HuH-7 (cell line): ENCODE measurements at places on chromosomes 5 and 9.

DNA sequence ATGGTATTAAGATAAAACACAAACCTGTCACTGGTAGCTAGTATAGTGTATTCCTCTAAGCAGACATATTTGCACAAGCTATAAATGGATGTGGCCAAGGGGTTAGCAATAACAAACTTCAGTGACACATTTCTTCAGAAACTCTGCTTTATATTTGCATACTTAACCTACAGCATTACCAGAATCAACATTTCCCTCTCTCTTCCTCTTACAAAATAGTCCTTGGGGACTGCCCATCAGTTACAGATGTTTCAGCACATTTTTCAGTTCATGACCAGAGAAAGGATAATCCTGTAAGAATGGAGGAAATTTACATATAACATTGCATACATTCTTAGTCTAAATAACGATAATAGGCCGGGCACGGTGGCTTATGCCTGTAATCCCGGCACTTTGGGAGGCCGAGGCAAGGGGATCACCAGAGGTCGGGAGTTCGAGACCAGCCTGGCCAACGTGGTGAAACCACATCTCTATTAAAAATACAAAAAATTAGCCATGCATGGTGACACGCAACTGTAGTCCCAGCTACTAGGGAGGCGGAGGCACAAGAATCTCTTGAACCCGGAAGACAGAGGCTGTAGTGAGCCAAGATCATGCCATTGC lies 25.3 kb upstream of the SLC1A1 start:
- no peak for DNase-seq

DNA sequence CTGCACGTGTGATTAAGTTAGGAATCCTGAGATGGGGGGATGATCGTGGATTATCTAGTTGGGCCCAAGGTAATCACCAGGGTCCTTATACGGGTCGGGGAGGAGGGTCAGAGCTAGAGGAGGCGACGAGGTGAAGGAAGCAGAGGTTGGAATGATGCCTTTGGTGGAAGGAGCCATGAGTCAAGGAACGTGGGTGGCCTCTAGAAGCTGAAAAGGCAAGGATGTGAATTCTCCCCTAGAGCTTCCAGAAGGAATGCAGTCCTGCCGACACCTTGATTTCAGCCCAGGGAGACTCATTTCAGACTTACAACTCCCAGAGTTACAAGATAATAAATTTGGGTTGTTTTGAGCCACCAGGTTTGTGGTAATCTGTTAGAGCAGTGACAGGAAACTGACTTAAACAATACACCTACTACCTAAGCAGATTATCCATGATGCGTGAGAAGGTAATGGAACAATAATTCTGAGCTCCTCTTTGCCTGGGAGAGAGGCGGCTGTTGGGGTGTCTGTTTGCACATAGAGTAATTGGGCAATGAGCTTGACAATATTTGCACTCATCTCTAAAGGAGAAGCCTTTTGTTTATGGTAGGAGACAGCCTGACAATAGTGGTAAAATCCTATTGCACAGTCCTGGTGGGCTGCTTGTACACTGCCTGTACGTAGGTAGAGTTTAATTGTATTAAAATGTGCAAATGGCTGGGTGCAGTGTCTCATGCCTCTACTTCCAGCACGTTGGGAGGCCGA lies 129.3 kb upstream of the IER5L start:
- DNase-seq, result no peak

DNA sequence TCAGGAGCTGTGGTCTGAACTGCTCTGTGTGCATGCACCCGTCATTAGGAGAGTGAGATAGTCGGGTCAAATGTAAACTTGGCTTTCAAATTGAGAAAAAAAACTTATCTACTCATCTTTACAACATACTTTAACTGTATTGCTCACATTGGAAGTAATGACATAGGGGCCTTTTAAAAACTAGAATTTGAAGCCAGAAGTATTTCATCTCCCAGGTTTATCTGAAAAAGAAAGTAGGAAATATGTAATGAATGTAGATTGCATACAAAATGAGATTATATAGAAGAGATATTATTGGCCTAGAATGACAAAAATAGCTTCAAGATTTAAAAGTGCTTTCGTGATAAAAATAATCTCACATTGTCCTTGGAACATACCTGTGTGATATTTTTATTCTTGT lies 24.3 kb downstream of the RGS7BP start:
- DNase-seq, result no peak

DNA sequence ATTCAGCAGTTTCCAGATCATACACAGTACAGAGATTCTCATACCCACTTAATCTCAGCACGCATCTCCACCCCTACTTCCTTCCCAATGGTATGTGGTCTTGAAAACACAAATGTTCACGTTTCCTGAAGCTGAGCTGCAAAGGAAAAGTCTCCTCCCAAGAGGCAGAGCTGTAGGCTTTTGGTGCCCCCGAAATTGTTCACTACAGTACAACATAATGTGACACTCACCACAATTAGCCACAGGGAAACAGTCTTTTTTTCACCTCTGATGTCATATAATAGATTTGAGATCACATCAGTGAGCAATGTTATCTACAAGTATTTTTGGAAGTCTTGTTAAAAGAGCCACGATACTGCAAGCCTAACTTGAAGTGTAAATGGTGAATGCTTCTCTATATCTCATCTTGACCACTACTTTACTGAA lies 40.2 kb downstream of the NFIB start:
- no peak for DNase-seq

DNA sequence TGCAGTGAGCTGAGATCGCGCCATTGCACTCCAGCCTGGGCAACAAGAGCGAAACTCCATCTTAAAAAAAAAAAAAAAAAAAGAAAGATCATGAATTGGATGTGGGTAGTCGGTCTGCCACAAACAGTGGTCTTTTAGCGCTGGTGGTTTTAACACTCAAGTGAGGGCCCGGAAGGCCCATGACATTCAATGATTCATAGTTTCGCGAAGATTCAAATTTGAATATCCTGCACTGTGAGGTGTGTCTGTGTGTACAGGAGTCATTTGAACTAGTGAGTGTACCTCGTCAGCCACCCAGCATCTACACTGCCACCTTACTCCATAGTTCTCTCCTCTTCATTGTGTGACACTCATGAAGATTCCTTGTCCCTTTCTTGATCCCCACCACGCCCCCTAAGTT lies 41.3 kb downstream of the CFAP77 start:
- DNase-seq, result no peak

GRCh38 chr5:112870966-112871365 lies 9.9 kb downstream of the SRP19 start:
- no peak for DNase-seq

- no peak for DNase-seq
Measured at GRCh38 chr9:16039218-16039987, 486.6 kb downstream of the CCDC171 start.

DNA sequence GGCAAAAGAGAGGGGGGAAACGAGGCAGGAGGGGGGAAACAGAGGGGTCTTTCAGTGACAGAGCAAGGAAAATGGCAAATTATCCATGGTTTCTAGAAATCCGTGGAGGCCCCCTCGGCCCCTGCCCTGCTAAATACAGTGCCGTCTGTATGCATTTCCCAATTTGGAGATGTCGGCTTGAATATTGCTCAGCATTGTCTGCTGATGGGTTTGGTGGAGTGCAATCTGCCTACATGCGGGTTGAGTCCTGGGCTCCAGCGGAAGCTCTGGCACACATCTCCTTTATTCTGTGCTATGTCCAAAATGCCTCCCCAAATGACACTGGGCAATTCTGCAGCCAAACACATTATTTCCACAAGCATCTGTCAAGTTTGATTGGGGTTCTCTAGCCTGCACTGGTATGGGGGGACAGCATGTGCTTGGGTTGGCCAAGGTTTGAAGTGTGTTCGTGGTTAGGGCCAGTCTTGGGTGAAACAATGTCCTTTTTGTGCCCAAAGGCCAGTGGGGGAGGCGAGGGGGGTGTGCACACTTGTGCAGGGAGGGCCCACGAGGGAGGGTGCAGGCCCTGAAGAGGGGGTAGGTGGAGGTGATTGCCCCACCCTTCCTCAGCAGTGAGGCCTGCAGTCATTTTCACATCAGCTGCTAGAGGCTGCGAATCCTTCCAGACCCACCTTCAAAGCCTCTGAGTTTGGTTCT lies 6.2 kb upstream of the NEUROG1 start:
- DNase-seq, result no peak

DNA sequence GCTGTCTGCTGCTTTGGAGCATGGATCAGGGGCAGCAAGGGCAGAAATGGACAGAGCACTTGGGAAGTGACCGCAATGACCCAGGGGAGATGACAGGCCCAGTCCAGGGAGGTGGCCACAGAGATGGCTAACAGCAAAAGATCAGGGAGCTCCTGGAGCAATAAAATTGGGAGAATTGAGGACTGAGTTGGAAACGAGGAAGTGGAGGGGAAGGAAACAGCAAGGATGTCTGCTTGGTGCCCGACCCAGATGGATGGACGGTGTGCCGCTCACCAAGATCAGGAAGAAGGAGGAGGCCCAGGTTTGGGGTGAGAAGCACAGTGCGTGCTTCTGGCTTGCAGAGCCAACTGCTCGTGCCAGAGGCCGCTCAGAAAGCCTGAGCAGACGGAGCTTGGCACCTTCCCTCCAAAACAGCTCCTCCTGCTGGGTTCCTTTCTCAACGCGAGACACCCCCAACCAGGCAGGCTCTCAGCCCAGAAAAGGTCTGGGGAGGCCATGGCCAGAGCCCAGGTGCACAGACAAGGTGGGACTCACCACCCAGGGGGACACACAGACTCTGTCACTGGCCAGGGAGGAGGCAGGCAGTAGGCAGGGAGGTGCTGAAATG lies 1.7 kb upstream of the SLC34A1 start:
- DNase-seq, result peak; percentile 53

GRCh38 chr5:59922220-59922619 lies 28.7 kb upstream of the PDE4D start:
- DNase-seq, result no peak
